Activated CD8-positive, alpha-beta T cell treated with anti-CD3 and anti-CD28 coated beads for 36 hours (primary cell): ENCODE measurements at places on chromosomes 3 and 15. TPM values are rescaled to one million over a fixed set of nuclear protein-coding genes. Genes with fewer than 3 reads are reported as not detected.

DNA sequence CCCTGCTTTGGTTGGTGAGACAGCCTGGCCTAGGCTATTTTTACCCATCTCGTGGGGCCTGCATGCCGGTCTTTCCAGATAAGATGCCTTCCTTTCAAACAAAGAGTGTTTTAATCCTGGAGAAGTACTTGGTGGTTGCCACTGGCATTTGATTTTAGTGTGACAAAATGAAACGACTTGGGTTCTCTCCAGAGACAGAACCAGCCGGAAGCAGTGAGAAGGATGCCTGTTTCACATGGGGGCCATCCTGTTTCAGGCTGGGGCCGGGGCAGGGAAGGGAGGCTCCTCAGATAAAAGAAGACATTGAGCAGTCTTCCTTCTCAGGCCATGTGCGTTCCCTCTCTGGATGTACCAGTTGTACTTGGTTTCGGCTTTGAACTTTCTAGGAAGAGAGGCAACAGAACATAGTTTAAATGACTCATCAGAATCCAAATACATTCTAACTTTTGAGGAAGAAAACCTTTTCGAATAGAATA, 74.9 kb downstream of the TOP2B start:
- DNase-seq: no peak

DNA sequence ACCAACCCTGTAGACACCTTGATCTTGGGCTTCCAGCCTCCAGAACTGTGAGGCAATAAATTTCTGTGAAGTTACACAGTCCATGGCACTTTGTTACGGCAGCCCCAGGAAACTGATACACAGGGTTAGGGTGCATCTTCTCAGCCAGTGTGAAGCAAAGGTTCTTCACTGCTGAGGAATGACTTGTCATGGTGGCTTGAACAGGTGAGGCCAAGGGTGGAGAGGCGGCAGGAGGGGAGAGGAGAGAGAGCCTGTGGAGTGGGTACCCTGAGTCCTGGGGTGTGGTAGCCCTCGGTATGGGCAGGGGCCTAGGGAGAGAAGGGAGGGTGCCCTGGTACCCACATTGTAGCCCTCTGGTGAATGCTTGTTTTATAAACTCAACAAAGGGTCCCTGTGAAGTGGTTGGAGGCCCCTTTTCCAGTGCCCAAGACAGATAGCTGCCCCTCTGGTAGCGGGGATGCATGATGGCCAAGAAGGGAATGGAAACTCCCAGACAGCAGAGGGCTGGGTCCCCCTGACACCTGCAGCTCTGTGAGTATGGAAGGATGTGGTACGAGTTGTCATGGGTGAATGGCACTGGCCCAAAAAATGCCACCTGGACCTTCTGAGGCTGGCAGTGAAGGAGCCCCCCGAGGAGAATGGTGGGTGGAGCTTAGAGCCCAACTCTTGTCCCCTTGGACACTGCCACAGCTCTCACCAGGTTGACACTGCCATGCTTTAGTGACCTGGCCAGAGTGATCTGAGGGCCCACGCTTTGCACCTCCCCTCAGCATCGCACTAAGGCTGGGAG, 49.6 kb downstream of the SPSB4 start:
- no peak for DNase-seq

- DNase-seq: no peak
Observed at GRCh38 chr3:124760601-124761000, 30.3 kb downstream of the UMPS start.

DNA sequence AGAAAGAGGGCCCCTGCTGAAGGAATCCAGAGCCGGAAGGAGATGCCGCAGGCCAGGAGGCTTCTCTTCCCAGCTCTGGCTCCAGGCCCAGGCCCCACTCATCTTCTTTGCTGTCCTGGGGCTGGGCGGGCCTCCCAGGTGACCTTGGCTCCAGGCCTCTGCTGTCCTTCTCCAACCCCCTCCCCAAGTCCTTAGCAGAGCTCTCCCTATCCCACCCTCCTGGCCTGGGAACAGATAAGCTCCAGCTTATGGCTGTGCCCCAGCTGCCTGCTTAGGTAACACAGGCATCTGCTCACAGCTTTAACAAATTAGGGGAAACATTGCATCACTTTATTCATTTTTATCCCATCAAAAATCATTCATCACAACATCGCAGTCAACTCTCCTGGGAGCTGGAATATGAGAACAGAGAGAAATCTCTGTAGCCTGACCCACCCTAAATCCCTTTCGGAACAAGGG, 86.9 kb downstream of the SEMA5B start:
- DNase-seq: no peak

Gene NECTIN3
- 4.3 TPM for total RNA-seq

Gene NCKIPSD
- total RNA-seq: 69.7 TPM

Gene POLR2H
- 169 TPM for total RNA-seq

Gene SPRED1
- 0.96 TPM for total RNA-seq

Gene EPHB3
- total RNA-seq: not detected

Gene UCN2
- not detected for total RNA-seq
